ENCODE measurements at places on chromosomes 7 and 10.

GRCh38 chr7:27765841-27766240 is 25.9 kb downstream of the TAX1BP1 start:
- no peaks in the 10 kb centered on the region for H3K27me3 ChIP-seq
- DNase-seq, result no peak
- H3K36me3 ChIP-seq, result peaks cover 18% of the 10 kb centered on the region
- no peak overlapping the region for H3K4me3 ChIP-seq

DNA sequence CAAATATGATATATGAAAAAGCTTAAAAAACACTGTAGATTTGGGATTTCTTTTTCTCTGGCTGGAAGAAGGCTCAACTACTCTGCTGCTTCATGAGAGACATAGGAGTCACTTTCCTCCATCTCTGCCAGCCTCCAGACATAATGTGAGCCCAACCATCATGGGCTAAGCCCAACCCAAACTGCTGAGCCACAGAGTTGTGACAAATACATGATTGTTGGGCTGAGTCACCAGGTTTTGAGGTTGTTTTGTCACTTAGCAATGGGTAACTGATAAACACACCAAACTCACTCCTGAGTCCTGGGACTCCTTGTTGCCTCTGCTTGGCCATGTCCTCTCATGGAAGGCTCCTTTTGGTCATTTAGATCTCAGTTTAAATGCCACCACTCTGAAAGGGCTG is 381.8 kb upstream of the FZD8 start:
- H3K36me3 ChIP-seq, result no peaks in the 10 kb centered on the region
- H3K27ac ChIP-seq, result no peak overlapping the region
- no peaks in the 10 kb centered on the region for H3K27me3 ChIP-seq
- no peak for DNase-seq
- no peak overlapping the region for H3K4me3 ChIP-seq

DNA sequence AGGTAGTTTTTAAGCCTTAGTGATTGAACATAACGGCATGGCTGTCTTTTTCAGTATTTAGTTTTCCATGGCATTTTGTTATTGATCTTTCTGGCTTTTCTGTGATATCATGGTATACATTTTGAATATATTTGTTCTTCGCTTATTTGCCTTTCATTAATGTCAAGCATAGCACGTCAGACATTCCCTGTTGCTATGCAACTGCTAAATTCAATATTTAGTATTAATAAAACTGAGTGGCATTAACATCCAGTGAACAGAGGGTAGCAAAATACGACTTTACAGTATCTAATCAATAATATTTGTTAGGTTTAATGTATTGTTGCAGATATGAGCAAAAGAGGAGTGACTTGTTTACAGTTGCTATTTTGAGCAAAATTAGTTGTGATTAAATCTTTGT is 72.5 kb downstream of the LCOR start:
- DNase-seq, result no peak
- H3K27ac ChIP-seq, result no peak overlapping the region
- no peak overlapping the region for H3K4me3 ChIP-seq

GRCh38 chr7:42224391-42225003 is 12.5 kb downstream of the GLI3 start:
- DNase-seq, result no peak
- H3K27ac ChIP-seq, result no peak overlapping the region
- no peak overlapping the region for H3K4me3 ChIP-seq
- peaks cover 17% of the 10 kb centered on the region for H3K36me3 ChIP-seq

DNA sequence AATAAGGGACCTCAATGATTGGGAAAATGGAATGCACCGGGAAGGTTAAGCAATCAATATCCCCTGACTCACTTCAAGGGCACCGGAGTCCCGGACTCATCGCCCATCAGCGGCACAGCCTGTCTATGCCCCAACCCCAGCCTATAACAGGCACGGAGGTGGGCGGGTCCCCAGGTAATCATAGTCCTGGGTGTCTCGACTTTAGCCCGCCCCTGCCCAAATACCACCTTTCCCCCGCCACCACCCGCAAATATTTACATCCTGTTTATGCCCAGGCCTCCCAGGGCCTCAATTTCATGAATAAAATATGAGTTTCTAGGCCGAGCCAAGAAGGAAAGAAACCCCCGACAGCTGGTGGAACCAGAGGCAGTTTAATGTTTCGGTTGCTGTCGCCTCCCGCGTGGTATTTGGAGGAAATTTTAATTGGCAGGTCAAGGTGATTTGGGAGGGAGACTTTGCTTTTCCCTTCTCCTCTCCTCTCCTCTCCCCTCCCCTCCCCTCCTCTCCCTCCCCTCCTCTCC is 15.6 kb upstream of the RFC2 start:
- no peak overlapping the region for H3K27ac ChIP-seq
- peak overlapping the region; percentile 60 for H3K4me3 ChIP-seq
- no peak for DNase-seq
- no peaks in the 10 kb centered on the region for H3K36me3 ChIP-seq

DNA sequence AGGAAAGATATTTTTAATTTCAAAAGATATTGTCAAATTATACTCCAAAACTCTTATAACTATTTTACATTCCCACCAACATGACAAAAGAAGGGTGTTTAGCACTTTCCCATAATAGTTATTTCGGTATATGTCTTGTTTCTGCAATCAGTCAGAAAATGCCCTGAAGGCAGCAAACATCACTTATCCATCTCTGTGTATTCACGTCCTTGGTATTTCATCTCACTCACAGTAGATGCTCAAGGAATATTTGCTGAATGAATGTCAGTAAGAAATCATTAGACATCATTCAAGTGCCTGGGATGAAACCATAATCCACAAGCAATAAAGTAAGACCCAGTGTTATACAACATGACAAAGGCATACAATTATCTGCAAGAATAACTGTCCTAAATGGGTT is 112.7 kb downstream of the GFRA1 start:
- DNase-seq, result no peak
- H3K27ac ChIP-seq, result no peak overlapping the region
- H3K27me3 ChIP-seq, result no peaks in the 10 kb centered on the region
- no peaks in the 10 kb centered on the region for H3K36me3 ChIP-seq

Measured in esophagus muscularis mucosa (tissue), 4 donors.